T47D (cell line): ENCODE measurements at places on chromosomes 6 and 20.

GRCh38 chr6:111687652-111688051 is 82.0 kb upstream of the TRAF3IP2 start:
- DNase-seq = no peak

DNA sequence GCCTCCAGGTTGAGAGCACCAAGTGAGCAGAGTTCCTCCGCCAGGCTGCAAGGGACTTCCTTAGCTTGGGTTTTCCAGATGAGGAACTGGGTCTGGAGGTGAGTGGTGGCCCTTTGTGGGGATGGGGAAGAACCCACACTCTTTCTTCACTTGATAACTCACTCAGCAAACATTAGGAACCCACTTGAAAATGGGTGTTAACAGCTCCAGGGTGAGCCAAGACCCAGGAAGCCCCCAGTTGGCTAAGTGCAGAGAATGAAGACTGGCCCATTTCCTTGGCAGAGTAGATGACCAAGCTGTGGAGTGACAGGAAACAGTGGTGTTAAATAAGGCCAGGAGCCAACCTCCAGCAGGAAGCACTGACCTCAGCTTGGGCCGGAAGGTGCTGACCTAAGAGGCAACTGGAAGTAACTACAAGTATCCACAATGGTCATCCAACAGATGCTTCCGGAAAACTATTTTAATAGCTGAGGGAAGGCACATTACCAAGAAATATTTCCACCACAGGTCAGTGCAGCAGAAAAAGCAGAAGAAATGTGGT is 22.7 kb downstream of the MRPL14 start:
- DNase-seq = no peak

- DNase-seq = no peak
Measured at GRCh38 chr20:18466574-18466893, 296 bp downstream of the DZANK1 start.

DNA sequence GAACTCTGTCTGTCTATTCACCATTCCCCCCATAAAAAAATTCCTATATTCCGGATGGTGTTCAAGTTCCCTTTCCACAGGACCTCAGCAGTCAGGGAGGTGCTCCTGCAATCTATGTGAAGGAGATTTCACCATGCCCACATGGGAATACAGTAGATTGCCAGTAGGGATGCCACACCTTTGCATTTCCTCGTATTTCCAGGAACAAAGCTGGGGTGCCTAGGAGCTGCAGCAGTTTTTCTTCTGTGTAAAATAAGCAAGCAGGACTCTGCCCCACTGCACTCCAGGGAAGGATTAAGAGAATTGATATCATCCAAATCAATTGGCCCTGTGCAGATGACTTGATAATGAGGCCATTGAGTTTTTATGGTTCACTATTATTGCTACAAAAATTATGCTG is 7.4 kb upstream of the KIF16B start:
- no peak for DNase-seq

DNA sequence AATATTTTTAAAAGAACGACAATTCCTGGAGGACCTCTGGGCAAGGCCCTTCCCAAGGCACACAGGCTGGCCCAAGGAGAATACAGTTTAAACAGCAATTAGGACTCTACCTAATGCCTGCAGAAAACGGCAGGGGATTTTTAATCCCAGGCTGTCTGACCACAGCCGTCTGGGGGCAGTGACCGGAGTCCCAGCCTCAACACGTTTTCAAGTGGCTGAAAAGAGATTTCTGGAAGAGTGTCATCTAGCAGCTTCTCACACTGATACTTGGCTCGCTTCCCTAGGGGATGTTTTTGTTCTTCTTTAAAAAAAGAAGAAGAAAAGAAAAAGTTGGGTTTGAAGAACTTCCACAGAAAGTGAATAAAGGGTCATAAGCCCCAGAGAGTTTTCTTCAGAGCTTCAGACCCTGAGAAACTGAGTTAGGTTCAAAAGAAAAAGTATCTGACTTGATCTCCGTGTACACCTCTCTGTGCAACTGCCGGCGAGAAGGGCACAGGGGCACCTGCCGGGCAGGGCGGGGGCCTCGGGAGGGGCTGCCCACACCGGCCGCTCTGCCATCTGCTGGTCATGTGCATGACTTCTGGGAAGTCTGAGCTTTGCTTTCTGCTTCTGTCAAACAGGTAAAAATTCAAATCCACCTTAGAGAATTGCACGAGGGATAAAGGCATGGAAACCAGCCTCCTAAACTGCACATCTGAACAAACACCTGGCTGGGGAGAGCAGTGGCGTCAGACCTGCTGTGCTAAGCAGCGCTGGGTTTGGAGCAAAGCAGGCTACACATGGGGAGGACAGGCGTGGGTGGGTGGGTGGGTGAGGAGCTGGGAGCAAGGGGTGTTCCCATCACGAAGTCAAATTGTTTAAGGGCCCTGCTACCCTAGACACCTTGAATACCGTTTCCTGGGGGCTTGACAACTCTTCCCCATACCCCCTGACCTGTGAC is 33.0 kb downstream of the RRBP1 start:
- DNase-seq = peak; percentile 55

- no peak for DNase-seq
Measured at GRCh38 chr6:5525209-5525608, 263.9 kb downstream of the FARS2 start.

DNA sequence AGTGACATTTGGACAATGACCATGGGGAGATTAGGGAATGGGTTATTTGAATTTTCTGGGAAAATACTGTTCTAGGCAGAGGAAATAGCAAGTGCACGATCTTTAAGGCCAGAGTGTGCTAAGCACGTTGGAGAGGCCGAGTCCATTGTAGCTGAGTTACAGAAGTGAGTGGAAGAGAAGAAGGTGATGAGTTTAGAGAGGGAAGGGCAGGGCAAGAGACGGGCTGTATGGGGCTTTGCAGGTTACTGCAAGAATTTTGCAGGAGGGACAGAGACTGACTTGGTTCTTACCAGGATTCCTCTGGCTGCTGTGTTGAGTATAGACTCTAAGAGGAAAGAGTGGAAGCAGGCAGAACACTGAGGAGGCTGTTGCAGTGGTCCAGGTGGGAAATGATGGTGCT is 1.1 kb upstream of the NCOA3 start:
- DNase-seq = no peak

DNA sequence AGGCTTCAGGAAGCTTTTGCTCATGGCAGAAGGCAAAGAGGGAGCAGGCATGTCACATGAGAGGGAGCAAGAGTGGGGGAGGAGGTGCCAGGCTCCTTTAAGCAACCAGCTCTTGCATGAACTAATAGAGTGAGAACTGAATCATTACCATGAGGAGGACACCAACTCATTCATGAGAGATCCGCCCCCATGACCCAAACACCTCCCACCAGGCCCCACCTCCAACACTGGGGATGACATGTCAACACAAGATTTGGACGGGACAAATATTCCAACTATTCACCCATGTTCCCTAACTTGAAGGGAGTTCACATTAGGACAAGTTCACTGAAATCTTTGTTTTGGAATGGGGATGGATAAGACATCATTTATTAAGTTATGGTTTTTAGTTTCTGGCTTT is 155.2 kb upstream of the ESR1 start:
- DNase-seq = no peak

DNA sequence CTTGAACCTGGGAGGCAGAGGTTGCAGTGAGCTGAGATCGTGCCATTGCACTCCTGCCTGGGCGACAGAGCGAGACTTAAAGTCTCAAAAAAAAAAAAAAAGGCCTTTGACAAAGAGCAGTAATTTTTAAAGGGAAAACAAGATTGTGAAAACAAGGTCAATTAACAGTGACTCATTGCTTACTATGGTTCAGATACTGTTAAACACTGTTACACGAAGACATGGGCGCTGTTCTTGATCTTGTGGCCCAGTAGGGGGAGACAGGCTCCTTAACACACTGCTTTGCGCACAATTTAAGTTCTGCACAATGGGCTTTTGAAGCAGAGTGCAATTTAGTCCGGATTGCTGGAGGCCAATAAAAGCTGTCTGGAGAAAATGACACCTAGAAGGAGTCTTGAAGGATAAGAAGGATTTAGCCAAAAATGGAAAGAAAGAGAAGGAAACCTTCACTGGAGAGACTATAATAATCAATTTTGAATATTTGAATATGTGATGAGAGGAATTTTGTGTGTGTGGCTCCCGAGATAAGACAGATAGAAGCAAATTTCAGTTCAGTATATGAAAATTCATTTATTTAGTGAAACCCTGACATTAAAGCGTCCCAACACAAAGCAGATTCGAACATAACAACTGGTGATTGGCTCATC is 6.0 kb upstream of the LATS1 start:
- DNase-seq = no peak

- no peak for DNase-seq
Measured at GRCh38 chr6:140475086-140475485, 1100.6 kb upstream of the CITED2 start.

GRCh38 chr20:23349338-23350195 is 1.0 kb upstream of the NXT1 start:
- peak; percentile 61 for DNase-seq

DNA sequence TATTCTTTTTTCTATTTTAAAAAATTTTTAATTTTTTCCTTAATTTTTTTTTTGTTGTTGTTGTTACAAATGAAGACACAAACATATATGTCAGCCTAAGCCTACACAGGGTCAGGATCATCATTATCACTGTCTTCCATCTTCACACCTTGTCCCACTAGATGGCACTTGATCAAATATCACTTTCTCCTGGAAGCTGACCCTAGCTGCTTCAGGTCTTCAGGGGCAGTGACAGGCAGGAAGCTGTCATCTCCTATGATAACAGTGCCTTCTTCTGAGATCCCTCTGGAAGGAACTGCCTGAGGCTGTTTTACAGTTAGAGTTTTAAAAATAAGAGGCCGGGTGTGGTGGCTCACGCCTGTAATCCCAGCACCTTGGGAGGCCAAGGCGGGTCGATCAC is 70.2 kb upstream of the EEF1E1 start:
- DNase-seq = no peak

- DNase-seq = no peak
Measured at GRCh38 chr6:25934735-25935313, 4.3 kb upstream of the SLC17A2 start.

DNA sequence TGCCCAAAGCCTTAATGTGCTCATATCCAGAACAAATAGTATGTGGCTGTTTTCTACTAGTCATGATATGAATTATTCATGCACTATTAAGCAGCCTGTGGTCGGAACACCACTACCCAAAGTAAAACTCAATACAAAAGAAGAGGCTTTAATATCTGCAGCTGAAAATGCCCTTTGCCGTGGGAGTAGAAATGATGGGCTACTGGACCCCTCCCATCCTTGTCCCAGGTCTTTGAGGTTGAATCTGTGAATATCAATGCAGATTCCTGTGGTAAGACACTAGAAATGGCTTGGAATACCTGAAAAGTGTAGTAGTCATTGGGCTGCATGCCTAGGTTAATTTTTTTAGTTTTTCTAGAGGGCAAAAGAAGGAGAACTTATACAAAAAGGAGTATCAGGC is 303.7 kb downstream of the TBC1D7 start:
- no peak for DNase-seq

GRCh38 chr6:109687271-109687761 is 3.7 kb downstream of the AK9 start:
- no peak for DNase-seq

DNA sequence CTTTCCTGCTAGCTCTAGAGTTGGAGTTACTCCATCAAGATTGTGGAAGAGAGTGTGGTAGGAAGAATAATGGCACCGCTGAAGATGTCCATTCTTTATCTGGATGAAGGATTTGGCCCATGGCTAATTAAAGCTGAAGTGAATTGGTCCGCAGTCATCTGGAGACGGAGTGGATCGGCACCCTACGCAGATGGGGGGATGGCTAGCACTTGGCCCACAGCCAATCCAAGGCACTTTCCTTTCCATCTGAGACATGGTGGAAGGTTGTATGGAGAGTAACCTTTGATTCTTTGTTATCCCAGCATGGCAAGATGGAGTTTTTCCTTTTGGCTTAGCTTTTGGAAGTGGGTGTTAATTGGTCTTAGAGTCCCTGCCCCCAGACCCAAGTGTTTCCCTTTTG is 88.3 kb downstream of the JPH2 start:
- no peak for DNase-seq

DNA sequence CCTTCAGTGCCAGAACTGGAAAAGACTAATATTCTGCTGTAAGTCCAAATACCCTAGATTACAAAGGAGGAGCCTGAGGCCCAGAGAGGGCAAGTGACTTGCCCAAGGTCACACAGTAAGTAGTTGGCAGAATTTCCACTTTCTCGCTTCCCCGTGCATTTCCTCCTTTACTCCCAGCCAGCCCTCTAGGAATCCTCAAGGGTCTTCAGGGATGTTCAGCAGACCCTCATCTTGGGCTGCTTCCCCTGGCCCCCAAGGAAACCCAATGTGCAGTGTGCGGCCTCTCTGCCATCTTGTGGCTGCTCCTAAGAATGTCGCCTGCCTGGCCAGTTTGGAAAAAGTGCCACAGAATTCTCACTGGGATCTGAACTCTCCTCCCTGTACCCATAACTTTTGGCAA is 217.7 kb upstream of the LRFN2 start:
- DNase-seq = no peak

- DNase-seq = no peak
Measured at GRCh38 chr6:16343593-16343992, 105.2 kb downstream of the GMPR start.

GRCh38 chr20:58546416-58546711 is 31.2 kb upstream of the APCDD1L start:
- no peak for DNase-seq
